ENCODE measurements at places on chromosomes 7 and 10. TPM values are rescaled to one million over a fixed set of nuclear protein-coding genes. Genes with fewer than 3 reads are reported as not detected.

The STEAP1B gene
- total RNA-seq: not detected

The CPA2 gene
- not detected for total RNA-seq

DNA sequence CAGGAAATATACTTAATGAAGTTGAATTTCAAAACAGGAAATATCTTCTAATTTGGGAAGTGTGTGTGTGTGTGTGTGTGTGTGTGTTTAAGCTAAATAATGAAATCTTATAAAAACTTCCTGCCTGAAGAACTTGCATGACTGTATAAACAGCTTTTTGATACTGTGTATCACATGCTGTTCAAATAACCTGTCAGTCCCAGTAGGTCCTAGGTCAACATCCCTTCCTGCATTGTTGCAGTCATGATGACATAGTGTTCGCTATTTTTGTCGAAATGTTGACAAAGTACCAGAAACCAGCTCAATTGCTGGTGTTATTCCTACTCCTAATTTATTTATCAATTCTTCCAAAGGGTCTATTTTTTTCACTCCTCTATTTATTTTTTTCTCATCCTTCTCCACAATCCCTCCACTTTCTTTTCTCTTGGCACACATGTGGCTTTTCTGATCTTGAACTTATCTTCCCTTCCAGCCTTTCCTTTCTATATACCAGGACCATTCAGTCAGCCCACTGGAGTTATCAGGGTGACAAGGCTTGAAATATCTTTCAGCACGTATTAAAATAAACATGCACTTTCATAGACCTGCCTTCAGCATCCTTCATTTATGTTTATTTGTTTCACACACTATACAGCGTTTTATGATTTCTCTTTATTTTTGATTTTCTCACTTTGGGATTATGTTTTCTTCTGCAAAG, 115.8 kb downstream of the PLXDC2 start:
- DNase-seq: no peak
- no peaks in the 10 kb centered on the region for H3K4me1 ChIP-seq
- no peaks in the 10 kb centered on the region for H3K27me3 ChIP-seq
- no peak overlapping the region for H3K4me3 ChIP-seq

DNA sequence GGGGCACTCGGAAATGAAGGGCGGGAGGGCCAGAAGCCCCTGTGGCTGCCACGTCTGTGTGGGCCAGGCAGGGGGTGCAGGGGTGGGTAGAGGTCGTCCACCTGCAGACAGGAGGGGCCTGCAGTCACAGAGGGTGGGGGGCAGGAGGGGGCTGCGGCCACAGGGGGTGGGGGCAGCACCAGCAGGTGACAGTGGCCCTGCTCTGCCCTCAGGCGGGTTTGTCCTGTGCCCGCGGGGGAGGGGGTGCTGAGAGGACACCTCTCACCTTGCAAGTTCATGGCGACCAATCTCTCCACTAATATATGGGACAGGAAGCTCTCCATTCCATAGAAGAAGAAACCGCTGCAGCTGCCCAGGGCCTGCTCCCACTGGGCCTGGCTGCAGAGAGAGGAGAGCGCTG, 26.6 kb upstream of the NKX6-2 start:
- no peak overlapping the region for H3K4me3 ChIP-seq
- DNase-seq: no peak
- H3K4me1 ChIP-seq: no peaks in the 10 kb centered on the region
- no peaks in the 10 kb centered on the region for H3K36me3 ChIP-seq

GRCh38 chr7:77537136-77537777, at the start of gene PTPN12:
Gene PTPN12, plus strand, starts transcription at chr7:77537295. Its CDS starts 252 bp downstream, at chr7:77537547.
- H3K4me1 ChIP-seq: peaks cover 19% of the 10 kb centered on the region
- no peak for DNase-seq
- no peaks in the 10 kb centered on the region for H3K36me3 ChIP-seq

DNA sequence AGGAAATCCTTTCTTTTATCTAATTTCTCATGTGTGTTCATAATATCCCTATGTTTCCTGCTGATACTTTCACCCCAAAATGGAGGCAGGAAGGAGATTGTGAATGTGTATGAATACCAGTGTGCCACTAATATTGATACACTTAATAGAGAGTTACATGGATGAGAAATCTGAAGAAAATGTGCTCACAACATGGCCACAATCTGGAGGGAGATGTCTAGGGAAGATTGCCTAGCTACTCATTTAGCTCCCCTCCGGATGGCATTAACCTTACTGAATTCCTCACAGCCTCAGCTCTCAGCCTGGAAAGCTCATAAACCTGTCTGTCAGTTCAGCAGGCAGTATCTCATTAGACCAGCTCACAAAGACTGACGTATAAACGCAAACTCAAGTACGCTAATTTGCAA, 23.4 kb upstream of the DMTF1 start:
- no peaks in the 10 kb centered on the region for H3K4me1 ChIP-seq
- DNase-seq: no peak
- no peaks in the 10 kb centered on the region for H3K27me3 ChIP-seq
- H3K4me3 ChIP-seq: no peak overlapping the region
- no peak overlapping the region for H3K27ac ChIP-seq

- no peak overlapping the region for H3K4me3 ChIP-seq
- H3K27me3 ChIP-seq: no peaks in the 10 kb centered on the region
- H3K4me1 ChIP-seq: no peaks in the 10 kb centered on the region
- DNase-seq: no peak
Measured at GRCh38 chr10:27911539-27911938, 87.3 kb downstream of the ODAD2 start.

- no peak overlapping the region for H3K27ac ChIP-seq
- DNase-seq: no peak
- H3K36me3 ChIP-seq: no peaks in the 10 kb centered on the region
- H3K4me3 ChIP-seq: no peak overlapping the region
Measured at GRCh38 chr7:25383402-25383801, 155.1 kb upstream of the NPVF start.
